ENCODE measurements at places on chromosomes 2 and 18.

- no peak for DNase-seq
These were observed 18.8 kb upstream of the CASP10 start for GRCh38 chr2:201164166-201164565.

DNA sequence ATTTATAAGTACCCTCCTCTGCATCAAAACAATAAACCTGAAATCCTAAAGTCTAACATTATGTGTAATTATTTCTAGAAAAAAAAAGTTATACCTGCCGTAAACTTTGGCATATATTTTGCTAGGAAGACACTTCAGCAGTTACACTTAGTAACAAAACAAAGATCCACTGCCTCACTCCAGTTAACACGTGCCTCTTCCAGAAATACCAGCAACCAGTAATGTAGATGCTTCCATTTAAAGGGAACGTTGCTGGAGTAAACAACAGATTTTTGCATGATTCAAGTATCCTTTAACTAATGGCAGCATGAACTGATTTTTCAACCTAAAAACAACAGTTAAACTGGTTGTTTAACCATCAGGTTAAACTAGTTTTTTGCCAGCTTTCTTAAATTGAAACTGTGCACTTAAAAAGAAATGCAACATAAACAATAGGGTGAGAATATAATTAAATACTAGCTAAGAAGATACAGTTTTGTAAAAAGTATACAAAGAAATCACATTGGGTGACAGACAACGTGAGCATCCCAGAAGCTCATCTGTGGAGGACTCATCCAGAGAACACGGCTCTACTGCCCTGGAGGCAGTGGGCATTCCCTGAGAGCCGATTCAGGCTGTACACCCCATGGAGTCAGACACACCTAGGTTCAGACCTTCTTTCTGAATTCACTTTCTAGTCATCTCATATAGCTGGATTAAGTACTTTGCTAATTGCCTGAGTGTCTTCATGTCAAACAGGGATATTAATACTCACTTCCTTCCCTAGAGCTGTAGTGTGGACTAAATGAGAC, 22.3 kb downstream of the MGAT4A start:
- DNase-seq, result no peak

- DNase-seq, result no peak
These were observed 37.7 kb upstream of the MAT2A start for GRCh38 chr2:85501248-85501647.

GRCh38 chr2:166375195-166375735, 479 bp downstream of the SCN9A start:
- DNase-seq, result peak; percentile 59

GRCh38 chr2:2123238-2123637, 207.8 kb downstream of the MYT1L start:
- DNase-seq, result no peak

DNA sequence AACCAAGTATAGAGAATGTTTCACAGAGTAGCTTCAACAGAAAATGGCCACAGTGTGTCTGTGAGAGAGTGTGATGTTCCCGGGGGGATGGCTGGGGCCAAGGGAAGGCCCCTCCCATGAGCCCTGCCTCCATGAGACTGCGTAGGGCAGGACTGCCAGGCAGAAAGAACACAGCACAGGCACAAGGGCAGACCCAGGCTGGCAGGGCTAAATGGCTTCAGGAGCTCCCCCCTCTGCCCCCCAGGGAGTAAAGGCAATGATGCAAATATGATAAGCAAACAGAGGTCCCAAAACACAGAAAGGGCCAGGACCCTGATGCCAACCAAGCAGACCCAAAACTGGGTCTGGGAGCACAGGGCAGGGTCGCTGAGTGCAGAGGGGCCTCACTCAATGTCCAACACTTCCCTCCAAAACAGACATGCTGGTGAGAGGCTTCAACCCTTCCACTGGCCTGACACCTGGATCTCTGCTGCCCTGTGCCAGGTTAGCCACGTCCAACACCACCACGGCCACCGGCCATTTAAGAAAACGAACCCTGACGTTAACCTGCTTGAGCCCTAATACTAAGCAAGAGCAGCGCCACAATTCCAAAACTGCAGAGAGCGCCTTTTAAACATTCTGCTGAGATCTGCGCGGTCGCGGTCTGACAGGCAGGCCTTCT, 90.3 kb downstream of the HDAC4 start:
- DNase-seq, result no peak

- peak; percentile 67 for DNase-seq
These were observed 6.2 kb downstream of the CCBE1 start for GRCh38 chr18:59690996-59691395.

DNA sequence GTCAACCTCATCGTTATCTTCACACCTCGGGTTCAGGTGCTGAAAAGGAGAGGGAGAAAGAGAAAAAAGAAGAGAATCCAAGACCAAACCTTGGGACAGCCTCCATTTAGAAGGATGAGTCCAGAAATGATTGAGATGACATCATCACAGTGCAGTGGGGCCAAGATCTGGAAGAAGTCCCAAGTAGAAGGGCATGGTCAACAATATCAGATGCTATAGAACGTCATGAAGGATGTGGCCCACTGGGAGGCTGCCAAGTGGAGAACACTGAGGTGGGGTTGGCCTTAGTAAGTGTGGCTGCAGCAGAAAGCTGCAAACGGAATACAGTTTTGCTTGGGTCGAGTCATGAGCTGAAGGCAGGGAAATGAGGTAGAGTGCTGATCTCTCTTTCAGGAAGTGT, 91.1 kb upstream of the FZD7 start:
- no peak for DNase-seq

DNA sequence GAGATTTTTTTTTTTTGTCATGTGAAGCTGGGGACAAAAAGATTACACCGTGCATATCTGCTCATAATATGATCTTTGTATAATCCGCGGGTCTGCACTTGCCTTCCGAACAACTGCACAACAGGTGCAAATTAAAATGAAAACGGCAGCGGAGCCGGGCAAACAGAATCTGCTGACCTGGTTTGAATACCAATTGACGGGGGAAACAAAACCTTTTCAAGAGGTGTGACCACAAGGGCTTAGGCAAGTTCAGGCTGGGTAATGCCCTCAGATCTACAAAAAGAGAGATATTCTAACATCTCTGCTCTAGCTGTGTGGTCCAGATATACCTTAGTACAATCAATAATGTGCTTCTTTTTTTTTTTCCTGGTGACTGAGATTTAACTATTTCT, 88.5 kb downstream of the ZEB2 start:
- no peak for DNase-seq

DNA sequence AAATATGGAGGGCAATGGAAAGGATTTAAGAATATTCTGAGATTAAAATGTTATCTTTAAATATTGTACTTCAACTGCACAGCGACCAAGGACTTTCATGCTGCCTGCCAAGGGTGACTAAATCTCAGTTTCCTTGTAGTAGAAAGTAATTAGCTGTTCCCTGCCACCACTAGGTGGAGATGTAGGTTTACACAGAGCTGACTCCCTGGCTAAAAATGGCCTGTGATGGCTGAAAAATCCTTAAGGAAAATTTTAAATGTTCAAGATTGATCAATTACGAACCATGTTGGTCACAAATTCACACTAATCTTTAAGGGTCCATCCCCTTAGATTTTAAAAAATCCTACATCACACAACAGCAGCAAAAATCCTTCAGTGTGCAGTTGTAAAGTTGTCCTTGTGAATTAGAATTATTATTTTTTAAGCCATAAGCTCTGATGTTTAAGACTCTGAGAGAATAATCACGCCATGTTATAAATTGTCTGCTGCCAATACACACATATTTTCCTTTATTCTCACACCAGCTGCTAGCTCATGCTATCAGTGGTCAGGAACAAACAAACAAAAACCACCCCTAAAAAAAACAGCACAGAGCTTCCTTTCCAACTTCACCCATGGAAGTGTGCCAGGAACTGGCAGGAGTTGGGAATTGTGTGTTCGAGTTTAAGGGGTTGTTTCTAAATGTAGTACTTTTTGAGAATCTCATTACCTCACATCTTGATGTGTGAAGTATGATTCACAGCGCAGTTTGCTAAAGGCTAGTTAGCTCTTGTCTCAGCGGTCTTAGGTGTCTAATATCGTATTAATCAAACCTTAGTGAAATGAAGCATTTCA, 399.8 kb downstream of the TMEM182 start:
- DNase-seq, result peak; percentile 54

GRCh38 chr2:3628800-3629199, 29.2 kb upstream of the ALLC start:
- DNase-seq, result peak; percentile 95

GRCh38 chr2:77713412-77713811, 191.2 kb upstream of the LRRTM4 start:
- no peak for DNase-seq

- DNase-seq, result peak; percentile 53
These were observed 61.9 kb upstream of the PSMD14 start for GRCh38 chr2:161246281-161246680.

- DNase-seq, result no peak
These were observed 38.8 kb downstream of the SCN2A start for GRCh38 chr2:165277860-165278656.

DNA sequence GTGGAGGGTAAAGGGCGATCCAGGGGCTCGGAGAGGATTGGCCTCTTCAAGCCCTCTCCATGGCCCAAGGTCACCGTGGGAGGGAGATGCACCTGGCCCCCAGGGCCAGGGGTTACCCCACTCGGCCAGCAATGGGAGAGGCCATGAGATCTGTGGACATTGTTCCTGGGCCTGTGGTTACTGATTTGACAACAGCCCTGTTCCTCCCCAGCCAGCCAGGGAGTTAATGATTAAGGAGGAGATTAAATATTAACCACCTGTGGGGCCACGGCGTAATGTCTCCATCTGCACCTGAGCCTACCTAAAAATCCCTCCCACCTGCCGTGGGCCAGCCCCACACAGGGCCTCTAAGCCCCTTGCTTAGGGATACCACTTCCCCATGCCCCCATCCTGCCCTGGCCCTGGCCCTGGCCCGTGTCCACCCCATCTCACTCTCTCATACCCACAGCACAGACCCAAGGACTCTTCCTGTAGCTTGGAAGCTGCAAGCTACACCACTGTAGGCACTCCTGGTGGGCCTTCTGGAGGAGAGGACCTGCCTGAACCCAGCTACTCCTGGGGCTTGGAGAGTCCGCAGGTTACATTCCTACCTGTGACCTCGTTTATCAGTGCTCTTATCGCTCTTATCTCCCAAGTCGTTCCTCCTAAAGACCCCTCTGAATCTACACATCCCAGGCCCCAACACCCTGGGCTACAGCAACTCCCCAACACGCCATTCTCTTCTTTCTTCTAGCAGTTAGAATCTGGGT, 32.1 kb downstream of the ZFP36L2 start:
- no peak for DNase-seq

GRCh38 chr18:70160073-70160678, 45.3 kb downstream of the RTTN start:
- no peak for DNase-seq

- DNase-seq, result no peak
These were observed 129.5 kb upstream of the PELI1 start for GRCh38 chr2:64273524-64274398.

- no peak for DNase-seq
These were observed 80.7 kb upstream of the LDLRAD4 start for GRCh38 chr18:13137670-13138419.

DNA sequence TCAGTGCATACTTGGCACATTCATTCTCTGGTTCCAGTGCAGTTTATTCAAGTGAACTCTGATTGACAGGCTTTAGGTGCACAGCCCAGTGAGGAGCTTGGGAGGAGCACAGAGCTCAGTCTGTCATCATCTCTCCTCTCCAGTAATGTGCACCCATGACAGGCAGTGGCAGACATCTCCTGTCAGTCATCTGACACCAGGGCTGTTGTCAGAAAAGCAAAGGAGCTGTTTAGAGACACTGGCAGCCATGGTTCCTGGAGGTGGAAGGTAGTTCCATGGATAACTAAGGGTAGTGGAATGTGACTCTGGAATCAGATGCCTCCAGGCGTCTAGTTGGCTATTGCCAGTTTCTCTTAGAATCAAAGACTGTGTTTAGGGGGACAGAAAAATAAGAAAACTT, 308.8 kb downstream of the DCDC2C start:
- DNase-seq, result no peak

GRCh38 chr2:200627110-200627770, 41.4 kb downstream of the AOX1 start:
- DNase-seq, result no peak

DNA sequence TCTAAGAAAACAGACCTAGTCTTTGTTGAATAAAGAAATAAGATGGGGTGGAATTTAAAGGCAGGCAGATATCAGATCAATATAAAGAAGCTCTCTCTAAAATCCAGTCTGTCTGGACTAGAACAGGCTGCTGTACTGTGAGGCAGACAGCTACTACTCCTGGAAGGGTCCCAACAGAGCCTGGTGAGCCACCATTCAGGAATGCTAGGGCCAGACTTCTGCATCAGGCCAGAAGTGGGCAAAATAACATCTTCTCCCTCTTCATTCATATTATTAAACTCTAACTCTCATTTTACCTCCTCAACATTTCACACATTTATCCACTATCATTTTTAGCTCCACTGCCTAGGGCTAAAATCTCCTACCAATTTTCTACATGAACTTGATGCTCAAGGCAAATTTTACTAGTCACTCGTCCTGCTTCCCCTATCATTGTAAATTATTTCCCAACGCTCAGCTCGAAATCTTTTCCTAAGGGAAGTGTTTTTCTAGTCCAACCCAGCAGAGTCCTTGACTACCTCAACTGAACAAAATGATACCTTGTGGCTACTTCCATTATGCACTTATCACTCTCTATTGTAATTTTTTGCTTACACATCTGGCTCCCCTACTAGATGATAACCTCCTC, 45.2 kb upstream of the GLS start:
- no peak for DNase-seq

GRCh38 chr2:177724398-177725287, 332.1 kb downstream of the AGPS start:
- peak; percentile 81 for DNase-seq

DNA sequence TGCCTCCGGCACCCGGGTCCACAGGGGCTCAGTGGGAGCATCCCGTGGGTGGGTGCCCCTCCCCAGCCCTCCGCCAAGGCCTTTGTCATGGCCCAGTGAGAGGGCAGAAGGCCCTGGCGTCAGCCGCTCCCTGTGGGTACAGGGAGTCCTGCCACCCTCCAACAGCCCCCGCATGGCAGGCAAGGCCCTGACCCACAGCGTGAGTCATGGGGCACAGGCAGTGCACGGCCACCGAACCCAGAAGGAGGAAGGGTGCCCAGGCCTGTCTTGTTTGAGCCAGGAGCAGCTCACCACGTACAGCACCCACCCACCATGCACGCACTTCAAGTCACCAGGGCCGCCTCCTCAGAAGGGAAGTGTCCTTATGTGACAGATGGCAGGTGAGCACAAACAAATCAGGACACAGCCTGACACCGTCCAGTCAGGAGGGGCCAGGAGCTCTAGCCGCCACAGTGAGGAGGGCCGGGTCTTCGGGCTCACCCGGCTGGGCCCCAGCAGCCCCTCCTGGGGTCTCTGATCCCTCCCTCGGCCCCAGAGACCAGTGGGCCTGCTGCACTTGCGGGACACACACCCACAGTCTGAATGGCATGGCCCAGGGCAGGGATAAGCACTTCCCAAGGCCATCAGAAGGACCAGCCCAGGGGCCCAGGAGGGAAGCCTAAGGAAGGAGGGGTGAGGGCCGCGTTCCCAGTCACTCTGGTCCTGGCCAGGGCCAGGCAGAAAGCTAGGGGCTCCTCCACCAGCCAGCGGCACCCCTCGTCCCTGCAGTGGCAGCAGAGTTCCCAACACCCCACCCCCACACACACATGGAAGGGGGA, 25.8 kb downstream of the BIN1 start:
- DNase-seq, result no peak
